Putamen (tissue), 1 donor: ENCODE measurements at places on chromosomes 16 and 17.

- peak; percentile 68 for DNase-seq
Observed at GRCh38 chr16:3027983-3028715, 4.3 kb downstream of the THOC6 start.

DNA sequence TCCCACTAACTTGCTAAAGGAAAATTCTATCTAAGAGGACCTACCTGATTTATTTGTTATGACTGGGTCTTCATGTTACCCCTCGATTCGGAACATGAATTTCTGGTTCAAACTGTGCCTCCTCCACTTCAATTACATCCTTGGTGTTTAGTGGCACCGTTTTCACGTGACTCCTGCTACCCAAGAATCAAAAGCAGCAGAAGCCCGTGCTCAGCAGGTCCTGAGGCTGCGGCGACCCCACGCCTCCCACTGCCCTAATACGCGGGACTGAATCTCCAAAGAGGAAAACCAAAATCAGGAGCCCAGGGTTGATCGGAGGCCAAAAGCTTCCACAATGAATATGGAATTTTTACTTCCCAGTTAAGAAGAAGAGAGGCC lies 94.0 kb upstream of the METRNL start:
- no peak for DNase-seq

- no peak for DNase-seq
Observed at GRCh38 chr17:76000016-76000754, 470 bp upstream of the CDK3 start.

GRCh38 chr16:89534252-89534756 lies 26.1 kb downstream of the SPG7 start:
- DNase-seq, result peak; percentile 31

DNA sequence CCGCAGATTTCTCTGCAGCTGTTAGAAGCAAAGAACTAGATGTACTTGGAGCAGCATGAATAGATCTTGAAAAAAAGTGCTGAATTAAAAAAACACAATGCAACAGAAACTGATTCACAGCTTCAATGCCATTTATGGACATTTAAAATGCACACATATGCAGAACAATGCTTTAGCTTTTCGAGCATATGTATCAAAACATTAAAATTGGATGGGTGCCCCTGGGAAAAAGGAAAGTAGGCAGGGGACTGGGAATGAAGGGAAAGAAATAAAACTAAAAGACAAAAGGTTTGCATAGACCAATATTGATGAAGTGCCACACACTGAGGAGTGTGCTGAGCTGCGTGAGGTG lies 5.0 kb downstream of the KCTD13 start:
- DNase-seq, result no peak

DNA sequence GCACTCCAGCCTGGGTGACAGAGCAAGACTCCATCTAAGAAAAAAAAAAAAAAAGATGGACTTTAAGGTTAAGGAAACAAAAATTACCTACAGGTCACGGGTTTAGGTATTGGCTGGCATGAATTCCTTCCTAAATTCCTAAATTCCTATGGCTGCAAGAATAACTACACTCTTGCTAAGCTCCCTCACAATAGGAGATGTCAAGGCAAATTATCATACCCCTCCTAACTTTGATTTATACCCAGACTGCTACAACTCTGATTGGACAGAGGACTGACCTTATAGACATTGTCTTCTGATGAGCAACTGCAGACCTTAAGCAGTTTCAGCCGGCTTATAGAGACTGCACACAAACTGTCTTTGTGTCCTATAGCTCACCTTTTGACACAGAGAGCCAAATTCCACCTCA lies 25.1 kb upstream of the TMC7 start:
- DNase-seq, result no peak

- DNase-seq, result no peak
Observed at GRCh38 chr17:48715496-48716399, 6.6 kb downstream of the PRAC1 start.

- DNase-seq, result no peak
Observed at GRCh38 chr17:17645961-17646360, 35.3 kb upstream of the RAI1 start.

- no peak for DNase-seq
Observed at GRCh38 chr16:13793841-13794409, 126.0 kb upstream of the ERCC4 start.

- no peak for DNase-seq
Observed at GRCh38 chr17:10648381-10648780, 8.7 kb downstream of the MYH3 start.

DNA sequence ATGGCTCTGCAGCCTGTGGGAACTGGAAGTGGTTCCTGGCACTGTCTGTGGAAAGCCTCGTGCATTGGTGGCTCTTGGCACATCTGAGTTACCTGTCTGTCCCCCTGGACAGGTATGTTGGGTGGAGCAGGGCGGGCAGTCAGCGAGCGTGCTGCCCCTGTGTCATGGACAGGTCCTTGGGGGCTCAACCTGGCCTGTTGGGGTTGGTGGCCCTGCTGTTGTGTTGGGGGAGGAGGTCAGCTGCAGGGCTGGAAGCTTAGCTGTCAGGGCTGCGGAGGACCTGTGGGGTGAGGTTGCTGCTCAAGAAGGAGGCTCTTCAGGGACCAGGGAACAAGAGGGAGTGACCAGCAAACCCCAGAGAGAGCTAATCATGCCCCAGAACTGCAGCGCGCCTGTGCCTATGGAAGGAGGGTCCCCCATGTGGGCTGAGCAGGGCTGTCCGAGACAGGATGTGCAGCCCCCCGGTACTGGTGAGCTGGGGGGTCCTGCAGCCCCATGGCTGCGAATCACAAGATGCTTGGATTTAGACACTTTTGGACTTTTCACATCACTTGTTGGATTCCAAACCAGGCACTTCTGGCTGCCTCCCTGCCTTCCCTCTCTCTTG lies 7.2 kb downstream of the NKD1 start:
- DNase-seq, result no peak

- no peak for DNase-seq
Observed at GRCh38 chr17:50630524-50631194, 4.0 kb upstream of the ABCC3 start.

- no peak for DNase-seq
Observed at GRCh38 chr17:67829331-67829730, 4.0 kb downstream of the BPTF start.

DNA sequence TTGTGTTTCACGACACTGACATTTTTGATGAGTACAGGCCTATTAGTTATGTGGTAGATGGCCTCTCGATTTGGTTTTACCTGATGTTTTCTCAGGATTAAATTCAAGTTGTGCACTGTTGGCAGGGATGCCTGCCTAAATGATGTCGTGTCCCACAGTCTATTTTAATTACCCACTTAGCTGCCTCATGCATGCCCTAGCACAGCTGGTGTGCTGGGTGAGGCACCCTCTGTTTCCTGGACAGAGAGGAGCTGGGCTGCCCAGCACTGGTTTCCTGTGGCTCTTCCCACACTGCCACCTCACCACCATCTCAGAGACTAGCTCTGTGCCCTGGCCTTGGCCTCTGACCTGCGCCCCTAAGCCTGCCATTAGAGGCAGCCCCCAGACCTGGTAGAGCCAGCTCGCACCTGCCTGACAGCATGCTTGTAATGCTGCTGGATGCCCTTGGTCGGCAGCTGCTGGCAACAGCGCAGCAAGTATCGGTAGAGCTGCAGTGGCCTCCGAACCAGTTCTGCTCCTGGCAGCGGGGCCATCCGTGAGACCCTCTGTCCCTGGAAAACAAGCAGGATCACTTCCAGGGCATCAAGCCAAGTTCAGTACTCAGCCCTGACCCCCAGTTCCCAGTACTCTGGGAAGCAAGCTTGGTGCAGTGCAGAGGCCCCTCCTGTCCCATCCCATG lies 10.9 kb downstream of the LYRM9 start:
- no peak for DNase-seq

DNA sequence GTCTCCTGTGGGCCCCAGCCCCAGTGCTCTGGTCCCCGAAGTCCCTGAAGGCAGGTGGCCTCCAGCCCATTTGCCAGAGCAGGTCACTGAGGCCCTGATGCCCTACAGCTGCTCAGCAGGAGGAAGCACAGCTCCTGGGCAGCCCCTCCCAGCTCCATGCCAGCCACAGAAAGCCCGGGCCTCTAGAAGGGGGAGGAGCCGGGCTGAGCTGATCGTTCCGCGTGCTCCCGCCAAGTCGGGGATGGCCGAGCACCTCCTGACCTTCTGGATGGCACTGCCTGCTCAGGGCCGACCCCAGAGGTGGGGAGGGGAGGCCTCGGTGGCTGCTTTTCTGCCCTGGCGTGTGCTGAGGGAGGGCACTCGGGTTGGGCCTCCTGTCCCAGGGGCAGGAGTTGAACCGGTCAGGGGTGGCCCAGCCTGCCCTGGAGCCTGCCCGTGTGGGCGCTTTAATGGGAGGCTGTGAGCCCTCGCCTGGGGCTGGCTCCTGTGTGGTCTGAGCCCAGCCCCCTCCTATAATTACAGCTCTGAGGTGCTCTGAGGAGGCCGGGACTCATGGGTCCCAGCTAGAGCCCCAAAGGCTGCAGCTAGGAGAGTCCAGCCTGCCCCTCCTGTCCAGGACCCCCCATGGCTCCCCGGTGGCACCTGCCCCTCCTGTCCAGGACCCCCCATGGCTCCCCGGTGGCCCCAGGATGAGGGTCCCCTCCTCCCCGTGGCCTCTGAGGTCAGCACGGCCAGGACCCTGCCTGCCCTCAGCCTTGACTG lies 29.7 kb downstream of the ZFPM1 start:
- DNase-seq, result no peak

- DNase-seq, result no peak
Observed at GRCh38 chr16:85656351-85657266, 32.1 kb downstream of the GINS2 start.

- no peak for DNase-seq
Observed at GRCh38 chr17:75207760-75208159, 2.3 kb downstream of the NUP85 start.

DNA sequence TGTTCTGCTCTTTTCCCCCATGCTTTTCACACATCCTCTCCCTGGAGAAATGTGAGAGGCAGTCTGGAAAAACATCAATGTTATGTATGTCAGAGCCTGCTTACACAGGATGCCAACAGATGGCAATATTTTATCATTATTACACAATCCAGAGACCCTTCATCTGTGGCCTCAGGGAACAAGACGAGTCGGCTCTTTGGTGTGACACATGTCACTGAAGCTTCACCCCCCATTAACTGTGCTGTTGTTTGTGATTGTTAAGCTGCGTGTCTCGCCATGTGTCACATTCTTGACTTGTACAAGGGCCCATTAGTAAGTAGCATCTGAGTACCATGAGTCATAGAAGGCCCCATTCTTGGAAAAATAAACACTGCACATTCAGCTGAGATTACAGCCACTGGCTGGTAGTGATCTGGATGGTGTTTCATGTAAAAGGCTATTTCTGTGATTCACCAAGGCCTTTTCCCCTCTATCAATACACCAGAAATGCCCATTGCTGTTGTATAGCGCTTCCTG lies 682.1 kb upstream of the SOX9 start:
- peak; percentile 3 for DNase-seq

DNA sequence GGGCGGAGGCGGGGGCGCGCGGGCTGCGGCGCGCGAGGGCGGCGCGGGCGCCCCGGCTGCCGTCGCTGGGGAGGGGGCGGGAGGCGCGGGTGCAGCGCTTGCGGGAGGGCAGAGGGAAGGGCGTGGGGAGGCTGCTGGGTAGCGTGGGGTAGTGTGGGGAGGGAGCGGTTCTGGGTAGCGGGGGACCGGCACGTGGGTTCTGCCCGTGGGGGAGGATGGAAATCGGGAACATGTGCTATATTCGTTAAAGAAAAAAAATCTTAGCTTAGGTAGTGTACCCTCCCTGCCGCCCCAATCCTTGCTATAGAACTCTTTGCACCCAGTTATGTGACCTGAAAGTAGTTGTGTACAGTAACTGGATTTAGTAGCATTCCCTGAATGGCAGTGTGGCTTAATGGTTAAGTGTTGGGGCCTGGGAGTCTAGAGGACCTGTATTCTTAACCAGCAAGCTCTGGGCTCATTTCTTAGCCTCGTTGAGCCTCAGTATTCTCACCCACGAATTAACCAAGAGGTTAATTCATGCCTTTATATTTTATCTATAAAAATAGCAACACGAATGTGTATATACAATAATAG lies 646 bp downstream of the RABEP1 start:
- peak; percentile 53 for DNase-seq

- DNase-seq, result peak; percentile 31
Observed at GRCh38 chr17:49703557-49704277, 4.0 kb downstream of the SLC35B1 start.

GRCh38 chr16:78679546-78679945 lies 580.1 kb downstream of the WWOX start:
- DNase-seq, result no peak

- no peak for DNase-seq
Observed at GRCh38 chr17:77454242-77455095, 313.7 kb downstream of the SEC14L1 start.

GRCh38 chr17:40522250-40522960 lies 21.0 kb upstream of the TNS4 start:
- DNase-seq, result no peak

GRCh38 chr16:77331802-77332586 lies 102.8 kb downstream of the ADAMTS18 start:
- no peak for DNase-seq
